ENCODE measurements at places on chromosomes 2 and 18.
A peak's percentile ranks its signal among the peaks of the same experiment; 100 is the strongest.

DNA sequence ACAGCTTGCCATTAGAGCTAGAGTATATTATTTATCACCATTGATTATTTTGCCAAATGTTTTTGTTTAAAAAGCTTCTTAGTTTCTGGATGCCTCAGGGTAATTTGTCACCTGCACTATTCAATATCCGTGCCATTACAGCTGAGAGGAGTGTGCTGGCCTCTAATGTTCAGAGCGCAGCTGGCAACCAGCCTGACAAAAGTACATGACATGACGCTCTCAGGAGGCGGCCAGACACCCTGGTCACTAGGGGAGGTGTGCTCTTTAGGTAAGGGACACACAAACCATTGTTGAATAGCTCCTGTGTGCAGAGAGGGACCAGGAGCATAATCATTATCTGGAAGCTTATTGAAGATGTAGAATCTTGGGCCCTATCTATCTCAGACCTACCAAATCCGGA is 20.3 kb downstream of the LIMS1 start:
- DNase-seq: no peak

GRCh38 chr2:162484551-162484950 is 140.6 kb downstream of the GCA start:
- no peak for DNase-seq

- DNase-seq: no peak
Measured at GRCh38 chr2:151833984-151834383, 5.8 kb upstream of the ARL5A start.

DNA sequence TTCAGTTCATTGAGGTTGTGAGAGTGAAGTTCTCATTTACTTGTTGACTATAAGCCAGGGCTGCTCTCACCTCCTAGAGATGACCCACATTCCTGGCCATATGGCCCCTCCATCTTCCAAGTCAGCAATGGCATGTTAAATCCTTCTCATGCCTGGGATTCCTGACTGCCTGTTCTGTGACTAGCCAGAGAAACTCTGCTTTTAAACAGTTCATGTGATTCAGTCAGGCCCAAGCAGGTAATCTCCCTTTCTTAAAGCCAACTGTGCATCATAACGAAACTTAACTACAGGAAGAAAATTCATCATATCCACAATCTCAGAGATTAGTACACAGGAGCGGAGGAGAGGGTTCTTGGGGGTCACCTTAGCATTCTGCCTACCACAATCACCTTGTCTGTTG is 11.5 kb downstream of the DPP4 start:
- DNase-seq: no peak

DNA sequence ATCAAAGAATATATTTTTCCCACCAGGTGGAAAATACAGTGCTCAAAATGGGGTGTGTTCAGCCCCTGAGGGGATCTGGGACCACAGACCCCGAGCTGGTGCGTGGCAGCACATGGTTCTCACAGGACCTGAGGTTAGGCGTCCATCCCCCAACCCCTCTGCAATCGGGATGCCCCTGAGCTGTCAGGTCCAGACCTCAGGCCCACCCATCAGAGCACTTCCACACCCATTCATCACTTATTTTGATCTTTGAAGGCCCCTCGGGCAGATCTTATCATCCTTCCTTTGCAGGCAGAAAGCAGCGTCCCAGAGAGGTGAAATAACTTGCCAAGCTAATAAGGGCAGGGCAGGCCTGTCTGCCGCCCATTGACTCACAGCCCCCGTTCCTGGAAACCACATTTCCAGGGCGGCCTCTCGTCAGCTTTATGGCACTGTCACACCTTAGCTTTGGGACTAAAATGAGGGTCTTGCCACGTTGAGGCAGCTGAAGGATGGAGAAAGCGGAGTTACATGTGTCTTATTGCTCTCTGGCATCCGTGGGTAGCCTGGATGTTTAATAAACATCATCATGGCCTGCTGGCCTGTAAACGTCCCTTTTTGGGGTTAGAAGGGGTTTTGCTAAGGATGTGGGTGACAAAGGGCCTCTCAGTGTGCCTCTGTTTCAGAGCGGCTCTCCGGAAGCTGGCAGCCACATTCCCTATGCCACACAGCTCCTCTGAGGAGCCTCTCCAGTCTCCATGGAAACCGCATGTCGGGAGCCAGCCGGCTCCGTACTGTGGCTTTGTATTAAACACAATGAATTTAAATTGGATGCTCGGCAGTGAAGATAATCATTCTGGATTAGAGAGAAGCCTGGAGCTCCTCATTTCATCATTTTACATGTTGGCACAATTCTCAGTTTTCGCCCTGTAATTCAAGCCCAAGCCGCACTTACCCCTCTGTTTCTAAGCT is 58.3 kb upstream of the MAPRE3 start:
- peak; percentile 73 for DNase-seq
